ENCODE measurements at places on chromosomes 16 and 17.

- no peak for DNase-seq
Measured at GRCh38 chr17:48731355-48731754, 2.8 kb upstream of the HOXB13 start.

DNA sequence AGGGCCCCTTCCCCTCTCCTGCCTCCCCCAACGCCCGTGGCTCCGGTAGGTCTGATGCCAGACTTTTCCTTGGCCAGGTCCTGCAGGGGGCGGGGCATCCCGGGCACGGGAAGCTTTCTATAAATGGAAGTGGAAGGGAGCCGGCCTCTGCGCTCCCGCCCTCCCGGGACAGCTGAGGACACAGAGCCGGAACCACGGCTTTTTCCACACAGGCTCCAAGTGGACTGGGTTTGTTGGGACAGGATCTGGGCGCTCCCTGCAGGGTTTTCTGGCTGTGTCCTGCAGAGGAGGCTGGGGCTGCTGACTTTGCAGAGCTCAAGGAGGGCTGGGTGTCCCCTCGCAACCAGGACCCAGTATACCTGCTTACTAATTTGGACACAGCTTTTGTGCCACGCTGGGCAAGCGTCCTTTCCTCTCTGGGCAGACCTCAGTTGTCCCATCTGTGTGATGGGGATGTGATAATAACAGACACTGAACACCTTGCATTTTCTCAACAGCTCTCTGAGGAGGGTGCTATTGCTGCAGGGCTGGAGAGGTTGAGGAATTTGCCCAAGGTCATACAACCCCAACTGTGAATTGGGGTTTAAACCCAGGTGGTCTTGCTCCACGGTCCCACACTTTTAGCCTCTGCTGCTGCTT lies 1.8 kb downstream of the TNS4 start:
- no peak for DNase-seq

- no peak for DNase-seq
Measured at GRCh38 chr16:88844419-88845036, 12.2 kb downstream of the GALNS start.

DNA sequence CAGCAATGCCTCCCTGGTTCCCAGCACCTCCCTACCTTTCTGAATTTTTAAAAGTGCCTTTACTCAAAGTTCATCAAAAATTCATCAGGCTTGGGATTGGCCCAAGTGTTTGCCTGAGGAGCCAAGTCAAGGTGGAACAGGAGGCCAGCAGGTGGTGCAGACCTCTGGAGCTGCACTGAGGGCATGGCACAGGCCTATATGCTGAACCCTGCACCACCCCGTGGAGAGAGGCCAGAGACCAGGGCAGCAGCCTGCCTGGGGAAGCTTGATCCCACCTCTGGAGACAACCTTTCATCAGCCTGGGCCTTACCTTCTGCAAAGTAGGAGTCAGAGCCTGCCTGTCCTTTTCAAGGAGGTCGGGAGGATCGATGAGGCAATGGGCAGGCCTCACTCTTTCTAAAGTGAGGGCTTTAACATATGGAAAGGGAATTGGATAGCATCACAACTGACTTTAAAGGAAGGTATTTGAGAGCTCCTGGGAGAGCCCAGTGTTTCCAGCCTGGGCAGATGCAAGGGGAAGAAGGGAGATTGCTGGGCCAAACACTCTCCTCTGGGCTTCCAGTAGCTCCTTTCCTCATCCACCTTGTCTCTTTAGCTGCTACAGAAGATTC lies 31.8 kb upstream of the TMEM132E start:
- no peak for DNase-seq

DNA sequence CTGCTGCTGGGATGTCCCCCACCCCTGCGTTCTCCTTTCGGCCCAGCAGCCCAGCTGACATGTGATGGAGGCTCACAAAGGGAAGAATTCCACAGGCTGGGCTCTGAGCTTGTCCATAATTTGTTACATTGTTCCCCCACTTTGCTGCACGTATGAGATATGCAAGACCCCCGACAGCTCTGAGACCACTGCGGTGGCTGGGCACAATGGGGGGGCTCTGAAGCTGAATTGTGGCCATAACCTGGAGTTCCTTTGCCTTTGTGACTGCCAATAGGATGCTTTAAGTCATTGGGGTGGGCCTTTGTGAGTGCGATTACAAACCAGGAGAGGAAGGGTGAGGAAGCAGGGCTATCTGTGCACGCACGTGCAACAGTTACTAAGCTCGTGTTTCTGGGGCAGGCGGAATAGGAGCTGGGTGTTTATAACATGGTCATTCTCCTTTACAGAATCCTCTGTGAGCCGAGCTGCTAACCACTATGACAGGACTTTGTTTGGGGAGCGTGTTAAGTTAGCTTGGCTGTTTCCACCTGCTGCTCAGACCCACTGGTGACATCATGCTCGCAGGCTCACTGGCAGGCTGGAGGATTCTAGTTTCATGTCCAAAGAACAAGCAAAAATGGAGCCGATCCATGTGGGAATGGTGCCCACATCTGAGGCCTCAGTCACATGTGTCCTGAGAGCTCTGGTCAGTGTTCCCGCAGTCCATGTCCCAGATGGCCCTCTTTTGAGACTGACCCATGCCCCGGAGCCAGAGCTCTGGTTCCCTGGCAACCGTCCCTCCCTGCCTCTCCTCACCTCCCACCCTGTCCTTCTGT lies 208.3 kb upstream of the SALL1 start:
- no peak for DNase-seq

- no peak for DNase-seq
Measured at GRCh38 chr16:48681520-48681919, 71.5 kb upstream of the N4BP1 start.

DNA sequence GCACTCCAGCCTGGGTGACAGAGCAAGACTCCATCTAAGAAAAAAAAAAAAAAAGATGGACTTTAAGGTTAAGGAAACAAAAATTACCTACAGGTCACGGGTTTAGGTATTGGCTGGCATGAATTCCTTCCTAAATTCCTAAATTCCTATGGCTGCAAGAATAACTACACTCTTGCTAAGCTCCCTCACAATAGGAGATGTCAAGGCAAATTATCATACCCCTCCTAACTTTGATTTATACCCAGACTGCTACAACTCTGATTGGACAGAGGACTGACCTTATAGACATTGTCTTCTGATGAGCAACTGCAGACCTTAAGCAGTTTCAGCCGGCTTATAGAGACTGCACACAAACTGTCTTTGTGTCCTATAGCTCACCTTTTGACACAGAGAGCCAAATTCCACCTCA lies 25.1 kb upstream of the TMC7 start:
- DNase-seq = no peak

DNA sequence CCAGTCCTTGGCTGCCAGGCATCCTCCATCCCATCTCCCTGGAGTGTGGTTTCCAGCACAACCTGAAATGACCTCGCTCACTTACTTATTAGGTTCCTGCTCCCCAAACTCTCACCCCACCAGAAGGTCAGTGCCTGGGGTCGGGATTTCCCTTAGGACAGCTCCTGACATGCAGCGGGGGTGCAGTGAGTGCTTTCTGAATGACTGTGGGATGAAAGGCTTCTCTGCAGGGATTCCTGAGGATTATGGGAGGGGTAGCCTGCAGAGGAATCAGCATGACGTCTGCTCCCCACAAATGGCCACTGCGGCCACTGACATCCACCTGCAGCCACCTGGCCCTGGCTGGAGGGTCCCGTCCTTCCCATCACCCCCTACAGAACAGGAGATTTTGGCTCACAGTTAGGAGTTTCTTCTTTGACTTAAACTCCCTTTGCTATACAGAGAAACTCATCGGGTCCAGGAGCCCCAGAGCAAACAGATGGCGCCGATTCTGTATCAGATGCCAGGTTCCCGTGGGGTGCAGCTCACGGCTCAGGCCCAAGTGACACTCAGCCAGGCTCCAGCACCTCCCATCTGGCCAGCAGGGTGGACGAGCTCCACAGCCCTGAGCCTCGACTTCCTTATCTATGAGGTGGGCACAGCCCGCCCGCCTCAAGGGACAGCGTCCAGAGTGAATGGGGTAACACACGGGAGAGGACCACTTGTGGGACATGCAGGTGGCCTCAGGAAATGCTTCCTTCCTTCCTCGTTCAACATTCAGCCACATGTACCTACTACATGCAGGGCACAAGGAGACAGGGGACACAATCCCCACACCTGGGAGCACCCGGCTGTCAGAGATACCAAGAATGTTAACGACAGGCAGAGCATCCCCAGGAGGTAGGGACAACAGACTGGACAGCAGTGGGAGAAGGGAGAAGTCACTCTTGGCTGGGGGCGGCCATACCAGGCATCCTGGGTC lies 69.8 kb downstream of the RMI2 start:
- DNase-seq = no peak

DNA sequence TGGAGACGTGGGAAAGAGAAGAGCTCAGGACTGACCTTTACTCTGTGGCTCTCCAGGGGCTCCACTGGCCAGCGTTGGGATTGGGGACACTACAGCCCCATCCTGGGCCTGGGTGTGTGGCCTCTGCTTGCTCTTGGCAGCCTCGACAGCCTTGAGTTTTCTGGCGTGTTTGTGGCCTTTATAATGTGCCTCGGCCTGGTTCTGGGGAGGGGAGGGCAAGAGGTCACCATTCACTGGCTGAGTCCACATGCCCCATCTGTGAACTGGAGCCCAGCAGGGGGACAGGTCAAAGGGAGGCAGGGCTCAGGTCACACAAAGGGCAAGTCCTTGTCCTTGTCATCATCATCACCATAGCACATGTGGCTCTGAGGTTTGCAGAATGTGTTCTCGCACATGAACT lies 11.7 kb downstream of the NKIRAS2 start:
- DNase-seq = no peak

DNA sequence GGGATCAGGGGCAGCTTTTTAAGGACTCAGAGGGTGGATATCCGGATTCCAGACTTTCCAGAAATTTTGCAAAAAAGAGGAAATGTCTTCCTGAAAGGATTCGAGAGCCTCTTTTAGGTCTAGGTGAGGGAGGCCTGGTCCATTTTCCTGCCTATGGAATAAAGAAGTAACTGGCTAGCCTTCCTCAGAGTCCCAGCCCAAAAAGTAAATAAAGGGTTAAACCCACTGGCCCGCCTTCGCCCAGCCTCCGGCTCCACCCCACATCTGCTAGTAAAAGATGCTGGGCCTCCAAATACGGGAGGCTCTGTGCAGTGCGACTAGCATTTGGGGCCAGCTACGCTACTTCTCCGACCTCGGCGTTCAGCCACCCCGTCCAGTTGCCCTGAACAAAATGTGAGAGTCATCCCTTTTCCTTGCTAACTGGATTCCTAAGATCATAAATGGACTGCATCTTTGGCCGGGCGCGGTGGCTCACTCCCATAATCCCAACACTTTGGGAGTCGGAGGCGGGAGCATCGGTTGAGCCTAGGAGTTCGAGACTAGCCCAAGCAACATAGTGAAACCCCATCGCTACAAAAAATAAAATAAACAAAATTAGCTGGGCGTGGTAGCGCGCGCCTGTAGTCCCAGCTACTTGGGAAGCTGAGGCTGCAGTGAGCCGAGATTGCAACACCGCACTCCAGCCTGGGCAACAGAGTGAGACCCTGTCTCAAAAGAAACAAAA lies 824 bp upstream of the MPP2 start:
- no peak for DNase-seq

- no peak for DNase-seq
Measured at GRCh38 chr16:81590714-81591544, 146.3 kb downstream of the CMIP start.

DNA sequence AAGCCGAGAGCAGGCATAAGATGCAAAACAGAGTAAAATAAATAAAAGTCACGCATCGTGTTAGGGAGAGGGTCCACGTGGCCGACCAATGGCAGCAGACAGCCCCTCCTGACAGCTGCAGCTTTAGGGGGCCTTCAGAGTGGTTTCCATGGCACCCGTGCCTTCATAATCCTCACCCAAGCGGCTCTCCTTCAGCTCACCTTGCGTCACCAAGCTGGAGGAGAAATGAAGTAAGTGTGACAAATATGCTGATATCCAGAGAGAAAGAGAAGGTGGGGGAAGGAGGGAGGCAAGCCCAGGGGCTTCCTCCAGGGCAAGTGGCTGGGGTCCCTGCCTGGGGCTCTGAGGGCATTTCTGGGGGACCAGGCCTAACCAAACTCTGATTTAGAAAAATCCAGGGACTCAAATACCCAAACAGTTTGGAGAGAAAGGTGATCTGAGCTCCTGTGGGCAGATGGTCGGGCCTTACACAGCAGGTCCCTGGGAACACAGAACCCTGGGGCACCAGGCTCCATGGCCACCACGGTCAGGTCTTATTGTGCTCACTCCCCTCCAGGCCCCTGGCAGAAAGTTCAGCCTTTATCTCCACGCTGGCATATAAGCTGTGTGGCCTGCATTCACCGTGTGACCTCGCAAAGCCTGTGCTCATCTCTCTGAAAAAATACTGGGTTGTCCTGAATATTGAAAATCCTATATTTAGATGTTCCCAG lies 80.7 kb upstream of the TNRC6C start:
- no peak for DNase-seq

DNA sequence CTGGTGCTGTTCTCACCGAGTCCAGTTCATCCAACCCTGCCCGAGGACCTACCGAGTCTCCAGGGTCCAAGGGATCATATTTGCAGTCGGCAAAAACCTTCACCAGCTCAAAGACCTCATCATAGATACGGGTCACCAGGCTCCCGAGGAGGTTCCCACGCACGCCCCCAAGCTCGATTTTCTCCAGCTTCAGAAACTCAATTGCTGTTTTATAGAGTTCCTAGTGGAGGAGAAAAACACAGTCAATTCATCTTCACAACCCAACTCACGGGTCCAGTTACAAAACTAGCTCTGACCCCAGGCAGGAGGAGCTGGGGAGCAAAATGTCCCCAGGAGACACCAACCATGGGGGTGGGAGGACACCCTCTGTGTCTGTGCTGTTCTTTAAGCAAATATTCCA lies 10.2 kb downstream of the DNAH17 start:
- DNase-seq = no peak

DNA sequence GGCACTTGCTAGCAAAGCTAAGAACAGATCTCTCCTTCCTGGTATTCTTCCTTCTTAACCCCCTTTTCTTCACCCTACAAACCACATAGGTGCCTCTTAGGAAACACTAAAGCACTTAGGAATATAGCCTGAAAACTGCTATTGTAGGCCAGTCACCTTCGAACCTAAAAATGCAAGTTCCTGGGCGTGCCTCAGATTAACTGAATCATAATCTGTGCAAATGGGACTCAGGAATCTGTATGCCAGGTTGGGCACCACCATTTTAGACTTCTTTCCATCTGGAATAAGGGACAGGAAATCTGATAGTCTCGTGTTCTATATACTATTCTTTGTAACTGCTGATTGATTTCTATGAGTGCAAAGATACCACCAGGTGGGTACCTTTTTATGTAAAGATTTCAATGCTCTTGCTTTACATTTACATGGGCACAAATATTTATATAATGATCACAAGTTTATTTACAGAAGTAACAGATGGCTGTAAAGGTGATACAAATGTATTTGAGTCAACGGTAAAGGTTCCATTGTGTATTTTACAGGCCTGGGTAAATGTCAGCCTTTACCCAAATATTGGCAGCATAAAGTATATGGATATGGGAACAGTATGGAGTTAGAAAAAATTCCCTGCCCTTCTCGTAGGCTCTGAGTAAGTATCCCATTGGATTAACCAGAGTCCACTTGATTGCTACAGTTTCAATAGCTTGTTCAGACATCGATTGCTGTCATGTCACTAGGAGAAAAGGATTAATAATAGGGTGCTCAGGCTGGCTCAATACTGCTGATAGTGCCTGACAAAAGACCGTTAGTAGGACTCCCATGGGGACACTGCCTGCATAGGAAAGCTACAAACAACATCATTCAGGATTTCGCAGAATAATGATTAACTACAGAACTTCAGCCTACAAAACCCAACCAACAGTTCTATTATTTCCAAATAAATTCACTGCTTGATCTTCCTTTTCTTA lies 124.7 kb downstream of the SNX11 start:
- DNase-seq = no peak
